ENCODE measurements at places on chromosomes 11 and 22.
A peak's percentile ranks its signal among the peaks of the same experiment; 100 is the strongest.

DNA sequence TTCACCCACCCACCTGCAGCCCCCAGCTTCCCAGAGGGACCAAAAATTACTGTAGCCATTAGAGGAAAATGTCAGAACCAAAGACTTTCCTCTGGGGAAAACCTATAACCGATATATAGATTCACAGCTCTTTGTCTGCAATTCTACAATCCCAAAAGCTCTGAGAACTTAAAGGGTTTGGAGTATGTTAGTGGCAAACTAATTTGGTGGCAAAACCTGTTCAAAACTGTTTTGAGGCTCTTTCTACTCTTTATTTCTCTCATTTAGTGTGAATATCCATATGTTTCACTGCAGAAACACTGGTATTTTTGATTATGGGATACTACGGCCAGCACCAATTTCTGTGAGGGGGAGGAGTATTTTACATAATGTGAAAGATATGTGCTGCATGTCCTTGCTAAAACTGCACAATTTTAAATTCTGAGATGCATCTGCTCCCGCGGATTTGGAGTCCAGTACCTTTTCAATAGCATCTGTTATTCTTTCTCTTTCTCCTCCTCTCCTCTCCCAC, 87.5 kb upstream of the MTNR1B start:
- no peak for DNase-seq

DNA sequence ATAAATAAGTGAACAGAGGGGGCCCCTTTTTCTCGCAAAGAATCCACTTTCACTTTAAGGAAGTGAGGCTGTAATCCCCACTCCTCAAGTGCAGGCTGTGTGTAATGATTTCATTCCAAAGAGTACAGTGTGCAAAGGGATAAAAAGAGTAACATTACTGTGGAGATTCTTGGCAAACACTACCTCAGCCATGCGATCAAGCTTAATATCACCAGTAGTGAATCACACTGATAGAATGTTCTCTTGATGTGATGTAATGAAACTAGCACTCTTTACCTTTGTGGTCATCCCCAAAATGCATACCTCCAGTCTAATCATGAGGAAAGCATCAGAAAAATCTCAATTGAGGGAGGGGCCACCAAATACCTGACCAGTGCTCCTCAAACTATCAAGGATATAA, 246.1 kb upstream of the CHORDC1 start:
- no peak for DNase-seq

DNA sequence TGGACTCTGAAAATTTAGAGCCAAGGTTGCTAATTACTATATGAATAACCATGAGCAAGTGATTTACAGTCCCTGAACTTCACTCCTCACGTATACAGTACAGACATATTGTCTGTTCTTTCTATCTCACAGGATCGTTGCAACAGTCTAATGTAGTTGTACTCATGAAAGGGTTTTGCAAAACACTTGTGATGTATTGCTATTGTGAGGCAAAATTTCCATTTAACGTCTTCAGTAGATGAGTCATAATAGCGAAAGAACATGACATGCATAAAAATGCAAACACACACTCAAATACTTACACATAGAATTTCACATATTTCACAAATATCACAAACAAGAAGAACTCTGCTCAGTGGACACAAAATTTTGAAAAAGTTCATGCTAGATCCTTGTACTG, 134.6 kb upstream of the TRPC6 start:
- DNase-seq, result no peak

DNA sequence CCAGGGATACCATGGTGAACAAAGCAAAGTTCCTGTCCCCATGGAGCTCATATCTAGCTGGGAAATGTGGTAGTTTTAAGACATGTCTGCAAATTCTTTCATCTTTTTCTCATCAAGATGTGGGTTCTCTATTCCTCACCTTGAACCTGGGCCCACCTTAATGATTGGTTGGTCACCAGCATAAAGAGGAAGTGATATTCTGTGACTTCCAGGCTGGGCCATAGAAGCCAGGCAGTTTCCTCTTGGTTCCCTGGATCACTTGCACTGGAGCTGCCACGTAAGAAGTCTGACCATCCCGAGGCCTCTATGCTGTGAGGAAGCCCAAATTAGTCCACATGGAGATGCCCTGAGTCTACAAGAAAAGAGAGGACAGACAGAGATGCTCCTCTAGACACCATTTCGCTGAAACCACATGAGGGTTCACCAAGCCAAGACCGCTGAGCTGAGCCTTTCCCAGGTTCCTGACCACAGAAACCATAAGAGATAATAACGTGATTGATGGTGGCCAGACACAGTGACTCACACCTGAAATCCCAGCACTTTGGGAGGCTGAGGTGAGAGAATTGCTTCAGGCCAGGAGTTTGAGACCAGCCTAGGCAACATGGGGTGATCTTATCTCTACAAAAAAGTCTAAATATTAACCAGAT, 119.5 kb upstream of the ISX start:
- DNase-seq, result no peak

GRCh38 chr11:46381048-46381818, at the start of gene MDK:
TSS of gene MDK (plus strand) at chr11:46381669. CDS start at chr11:46382058, 389 bp downstream.
- peak; percentile 43 for DNase-seq

DNA sequence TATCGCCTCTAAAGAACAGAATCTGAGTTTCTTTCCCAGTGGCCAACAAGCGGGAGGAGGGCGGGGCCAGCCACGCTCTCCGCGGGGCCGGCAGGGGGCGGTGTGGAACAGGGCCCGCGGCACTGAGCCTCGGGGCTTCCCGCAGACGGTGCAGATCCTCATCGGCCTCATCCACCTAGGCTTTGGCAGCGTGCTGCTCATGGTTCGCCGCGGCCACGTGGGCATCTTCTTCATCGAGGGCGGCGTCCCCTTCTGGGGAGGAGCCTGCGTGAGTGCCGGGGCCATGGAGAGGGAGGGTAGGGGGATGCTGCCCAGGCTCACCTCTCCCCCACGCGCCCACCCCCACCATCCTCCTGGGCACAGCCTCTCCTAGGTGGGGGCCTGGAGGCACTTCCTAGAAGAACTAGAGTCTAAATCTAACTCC, 10.7 kb downstream of the MS4A15 start:
- DNase-seq, result peak; percentile 18

DNA sequence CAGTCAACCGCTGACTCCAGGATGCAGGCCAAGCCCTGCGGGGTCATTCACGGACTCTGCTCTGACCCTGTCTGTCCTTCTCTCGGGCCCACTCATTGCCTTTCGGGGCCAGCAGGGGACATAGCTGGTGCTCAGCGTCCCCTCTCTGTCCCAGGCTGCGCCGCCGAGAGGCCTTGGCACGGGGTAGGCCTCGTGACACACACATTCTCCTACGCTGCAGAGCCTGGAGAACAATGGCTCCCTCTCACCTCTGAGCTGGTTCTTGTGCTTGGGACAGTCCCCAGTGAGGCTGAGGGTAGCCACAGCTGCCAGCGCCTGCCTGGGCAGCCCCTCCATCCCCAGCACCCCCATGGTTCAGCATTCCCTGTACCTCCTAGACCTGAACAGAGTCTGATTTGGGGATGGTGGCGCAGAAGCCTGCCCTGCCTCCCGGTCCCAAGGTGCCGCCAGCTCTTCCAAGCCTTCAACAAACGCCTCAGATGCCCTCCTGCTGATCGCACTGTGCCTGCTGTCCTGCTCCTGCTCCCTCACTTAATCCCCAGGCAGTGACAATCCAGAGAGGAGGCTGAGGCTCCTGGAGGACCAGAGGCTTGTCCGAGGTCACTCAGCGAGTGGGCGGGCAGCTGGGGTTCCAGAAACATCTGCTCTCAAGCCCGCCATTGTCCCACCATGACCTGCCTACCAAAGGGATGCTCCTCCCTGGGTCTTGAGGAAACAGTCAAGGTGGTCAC, 30.4 kb downstream of the DUSP8 start:
- DNase-seq, result no peak

DNA sequence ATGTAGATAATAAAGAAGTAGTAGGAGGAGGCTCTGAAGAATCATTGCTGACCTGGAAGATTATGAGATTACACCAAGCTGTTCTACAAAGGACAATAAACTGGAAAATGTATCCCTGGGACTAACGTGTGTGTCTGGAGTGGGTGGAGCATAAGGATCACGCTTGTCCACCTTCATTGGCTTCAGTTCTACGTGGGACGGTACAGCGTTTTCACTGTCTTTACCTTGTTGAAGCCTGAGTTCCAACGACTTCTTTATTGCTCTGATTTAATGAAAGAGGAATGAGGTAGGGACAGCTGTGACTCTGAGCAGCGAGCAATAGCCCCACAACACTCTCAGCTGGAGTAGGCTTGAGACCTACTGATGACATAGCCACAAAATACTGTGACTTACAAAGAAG, 87.0 kb downstream of the ARHGAP42 start:
- DNase-seq, result no peak

DNA sequence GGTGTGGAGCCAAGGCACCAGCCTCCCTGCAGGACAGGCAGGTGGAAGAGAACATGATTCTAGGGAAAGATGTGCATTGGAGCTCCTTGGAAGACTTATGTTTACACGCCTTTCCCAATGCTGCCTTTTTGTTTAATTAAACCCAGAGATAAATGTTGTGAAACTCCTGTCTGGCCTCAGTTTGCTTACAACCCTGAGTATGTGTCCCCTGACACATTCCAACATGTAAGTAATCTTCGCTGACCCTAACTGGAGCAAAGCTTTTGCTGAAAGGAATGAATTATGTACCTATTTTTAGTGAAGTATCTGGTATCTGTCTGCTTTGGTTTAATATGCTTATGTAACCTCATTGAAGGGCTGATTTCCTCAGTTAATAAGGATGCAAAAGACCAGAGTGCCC, 56.7 kb downstream of the APIP start:
- no peak for DNase-seq
